ENCODE measurements at places on chromosomes 11 and 22.
A peak's percentile ranks its signal among the peaks of the same experiment; 100 is the strongest.

DNA sequence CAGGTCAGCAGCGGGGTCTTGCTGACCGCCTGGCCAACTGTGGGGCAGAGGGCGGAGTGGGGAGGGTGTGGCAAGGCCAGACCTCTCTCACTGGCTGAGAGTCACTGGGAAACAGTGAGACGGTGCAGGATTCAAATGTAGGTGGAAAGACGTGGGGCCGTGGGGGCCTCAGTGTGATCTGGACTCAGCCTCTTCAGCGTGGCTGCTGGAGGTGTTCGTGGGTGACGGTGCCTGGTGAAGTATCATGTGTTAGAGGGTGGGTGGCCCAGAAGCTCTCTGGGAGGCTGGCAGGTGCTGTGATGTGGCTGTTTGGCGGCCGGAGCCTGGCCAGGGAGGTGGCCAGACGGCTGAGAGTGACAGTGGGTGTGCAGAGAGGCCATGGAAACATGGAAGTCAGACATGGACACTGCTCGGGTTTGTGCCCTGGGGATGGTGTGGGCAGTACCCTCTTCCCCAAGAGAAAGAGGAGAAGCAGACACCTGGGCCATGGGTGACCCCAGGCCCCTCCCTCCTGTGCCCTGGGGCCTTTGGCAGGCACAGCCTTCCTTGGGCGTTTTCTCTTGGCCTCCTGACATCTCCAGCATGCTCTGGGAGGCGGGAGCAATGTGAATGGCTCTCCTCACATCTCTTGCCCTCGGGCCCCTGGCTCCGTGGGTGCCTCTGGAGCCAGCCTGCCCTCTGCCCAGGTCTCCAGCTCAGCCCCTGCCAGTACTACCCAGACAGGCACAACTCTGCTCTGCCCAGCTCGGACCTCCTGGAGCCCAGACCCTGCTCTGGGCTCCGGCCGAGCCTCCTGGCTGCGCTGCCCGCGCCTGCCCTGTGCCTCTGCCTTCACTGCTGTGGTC is 10.1 kb upstream of the ACR start:
- no peaks in the 10 kb centered on the region for H3K4me1 ChIP-seq
- no peak overlapping the region for H3K4me3 ChIP-seq
- no peak overlapping the region for H3K27ac ChIP-seq
- no peak for DNase-seq
- H3K36me3 ChIP-seq: peaks cover 37% of the 10 kb centered on the region

DNA sequence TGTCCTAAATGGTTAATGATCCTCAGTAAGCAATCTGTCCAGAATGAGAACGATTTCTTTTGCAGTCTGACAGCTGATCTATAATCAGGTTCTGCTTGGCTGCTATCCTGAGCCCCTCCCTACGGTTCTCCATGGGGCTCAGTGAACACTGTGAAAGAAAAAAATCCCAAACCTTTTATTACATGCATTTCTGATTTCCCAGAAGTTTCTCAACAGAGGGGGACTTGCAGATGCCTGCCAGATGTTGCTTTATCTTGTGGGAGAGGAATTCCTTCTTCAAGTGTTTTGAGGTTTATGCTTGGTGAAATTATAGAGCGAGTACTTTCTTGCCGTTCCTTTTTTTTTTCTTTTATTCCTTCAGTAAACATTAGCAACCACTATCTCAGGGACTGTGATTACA is 531.9 kb upstream of the ISX start:
- no peak overlapping the region for H3K4me3 ChIP-seq
- no peaks in the 10 kb centered on the region for H3K4me1 ChIP-seq
- H3K36me3 ChIP-seq: no peaks in the 10 kb centered on the region
- no peak overlapping the region for H3K27ac ChIP-seq

DNA sequence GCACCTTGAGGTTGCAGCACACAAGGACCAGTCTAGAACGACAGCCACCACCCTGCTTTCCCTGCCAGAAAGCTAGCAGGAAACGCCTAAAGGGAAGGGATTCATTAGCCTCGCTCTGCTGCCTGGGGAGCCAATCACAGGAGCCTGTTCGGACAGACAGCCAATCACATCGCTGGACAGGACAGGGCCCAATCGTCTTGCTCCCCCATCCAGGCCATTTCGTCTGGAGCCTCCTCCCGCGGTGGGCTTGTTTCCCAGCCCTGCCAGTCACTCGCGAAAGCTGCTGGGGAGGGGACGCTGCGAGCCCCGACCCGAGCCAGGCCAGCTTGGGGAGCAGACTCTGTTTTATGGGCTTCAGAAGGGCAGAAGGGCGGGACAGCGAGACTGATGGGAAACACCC is 79.8 kb upstream of the NCAM1 start:
- no peaks in the 10 kb centered on the region for H3K36me3 ChIP-seq
- H3K4me3 ChIP-seq: no peak overlapping the region
- no peak for DNase-seq
- no peaks in the 10 kb centered on the region for H3K27me3 ChIP-seq
- no peak overlapping the region for H3K27ac ChIP-seq

- H3K4me3 ChIP-seq: no peak overlapping the region
- peaks cover 14% of the 10 kb centered on the region for H3K27me3 ChIP-seq
- H3K4me1 ChIP-seq: no peaks in the 10 kb centered on the region
- no peak overlapping the region for H3K27ac ChIP-seq
Measured at GRCh38 chr11:60985501-60985900, 14.0 kb downstream of the CD6 start.

DNA sequence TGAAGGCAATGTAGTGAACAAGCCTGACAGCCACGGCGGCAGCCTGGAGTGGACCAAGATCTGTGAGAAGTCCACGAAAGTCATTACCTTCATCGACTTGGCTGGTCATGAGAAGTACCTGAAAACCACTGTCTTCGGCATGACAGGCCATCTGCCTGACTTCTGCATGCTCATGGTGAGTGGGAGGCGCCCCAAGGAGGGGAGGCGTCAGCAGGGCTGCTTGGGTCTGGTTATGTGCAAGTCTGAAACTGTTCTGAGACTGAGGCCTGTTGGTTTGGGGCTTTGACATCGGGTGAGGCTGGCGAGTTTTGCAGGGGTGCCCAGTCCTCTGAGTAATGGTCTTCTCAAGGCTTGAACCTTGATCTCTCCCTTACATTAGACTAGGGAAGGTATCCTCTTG is 11.1 kb downstream of the GTPBP1 start:
- no peak overlapping the region for H3K27ac ChIP-seq
- peaks cover 3% of the 10 kb centered on the region for H3K36me3 ChIP-seq
- peaks cover 10% of the 10 kb centered on the region for H3K4me1 ChIP-seq
- DNase-seq: no peak
- no peak overlapping the region for H3K4me3 ChIP-seq

GRCh38 chr11:17347676-17348075 is 3.9 kb upstream of the NCR3LG1 start:
- no peaks in the 10 kb centered on the region for H3K36me3 ChIP-seq
- no peaks in the 10 kb centered on the region for H3K27me3 ChIP-seq
- no peak overlapping the region for H3K27ac ChIP-seq
- peaks cover 4% of the 10 kb centered on the region for H3K4me1 ChIP-seq
- no peak overlapping the region for H3K4me3 ChIP-seq
- DNase-seq: no peak

GRCh38 chr11:133271206-133271605 is 261.1 kb downstream of the OPCML start:
- no peak for DNase-seq
- H3K27ac ChIP-seq: no peak overlapping the region
- no peaks in the 10 kb centered on the region for H3K36me3 ChIP-seq
- H3K27me3 ChIP-seq: no peaks in the 10 kb centered on the region

DNA sequence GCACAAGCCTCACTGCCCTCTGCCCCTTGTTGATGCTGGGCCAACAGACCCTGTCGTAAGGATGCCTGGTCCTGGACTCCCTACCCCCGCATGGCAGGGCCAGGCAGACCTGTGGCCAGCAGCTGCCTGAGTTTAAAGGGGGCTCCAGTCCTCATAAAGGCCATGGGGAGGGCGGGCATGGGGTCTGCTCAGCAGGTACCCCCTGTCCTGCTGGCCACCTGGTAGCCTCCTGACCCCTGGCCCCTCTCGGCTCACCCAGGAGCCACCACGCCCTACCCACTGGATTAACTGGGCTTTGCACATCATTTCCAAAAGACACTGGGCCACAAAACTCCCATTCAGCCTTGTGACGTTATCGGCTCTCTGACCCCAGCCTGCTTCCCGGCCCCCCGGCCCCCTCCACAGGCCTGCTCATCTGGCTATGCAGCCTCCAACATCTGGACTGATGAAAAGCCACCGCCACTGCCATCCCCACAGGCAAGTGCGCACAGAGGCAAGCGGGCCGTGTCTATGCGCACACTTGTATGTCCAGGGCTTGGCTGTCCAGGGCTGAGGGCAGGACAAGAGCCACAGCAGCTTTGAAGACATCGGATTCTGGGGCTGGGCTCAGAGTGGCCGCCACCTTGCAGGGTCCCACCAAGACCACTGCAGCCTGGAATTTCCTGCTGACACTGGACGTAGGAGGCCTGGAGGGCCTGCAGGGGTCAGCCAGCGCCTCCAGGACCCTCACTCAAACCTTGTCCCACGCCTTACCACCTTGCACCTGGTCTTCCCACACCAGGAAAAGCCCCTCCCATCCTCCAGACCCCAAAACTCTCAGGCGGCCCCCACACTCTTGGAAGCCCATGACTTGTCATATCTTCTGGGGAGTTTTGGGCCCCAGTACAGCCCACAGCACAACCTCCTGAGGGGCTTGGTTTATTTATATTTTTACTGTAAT is 48.7 kb downstream of the IGF2 start:
- no peaks in the 10 kb centered on the region for H3K36me3 ChIP-seq
- H3K27me3 ChIP-seq: no peaks in the 10 kb centered on the region
- H3K4me1 ChIP-seq: no peaks in the 10 kb centered on the region
- DNase-seq: no peak
- H3K4me3 ChIP-seq: no peak overlapping the region

DNA sequence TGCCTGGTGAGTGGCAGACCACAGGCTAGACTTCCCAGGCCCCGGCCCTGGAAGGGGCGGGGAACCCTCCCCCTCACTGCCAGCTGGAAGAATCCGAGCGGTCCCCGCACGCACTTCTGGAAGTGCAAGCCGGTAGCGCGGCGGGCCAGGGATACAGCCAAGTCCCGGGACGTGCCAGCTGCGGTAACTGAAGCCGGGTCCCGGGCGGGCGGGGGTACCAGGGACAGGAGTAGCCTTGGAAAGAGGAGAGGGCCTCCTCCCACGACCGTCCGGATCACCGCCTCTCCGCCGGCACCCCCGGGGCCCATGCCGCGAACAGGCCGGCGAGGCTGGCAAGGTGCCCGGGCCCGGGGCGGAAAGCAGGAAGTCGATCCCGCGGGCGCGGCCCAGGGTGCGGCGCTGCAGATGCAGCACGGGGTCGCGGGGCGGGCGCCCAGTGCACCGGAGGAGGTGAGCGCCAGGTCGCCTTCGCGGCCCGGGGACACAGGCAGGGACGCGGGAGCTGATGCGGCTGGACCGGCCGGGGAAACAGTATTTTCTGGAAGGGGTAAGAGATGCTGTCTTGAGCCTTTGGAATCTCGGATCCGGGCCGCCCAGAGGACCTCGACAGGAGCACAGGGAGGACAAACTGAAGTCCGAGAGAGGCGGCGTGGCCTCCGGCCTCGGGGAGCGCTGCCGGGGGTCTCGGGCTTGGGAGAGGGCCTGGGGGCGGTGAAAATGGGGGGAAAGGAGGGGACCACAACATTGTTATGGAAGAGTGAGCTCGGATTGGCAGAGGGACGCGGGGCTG is 783 bp upstream of the SLC35C1 start:
- peak; percentile 42 for DNase-seq
- no peak overlapping the region for H3K27ac ChIP-seq
- H3K27me3 ChIP-seq: no peaks in the 10 kb centered on the region
- no peaks in the 10 kb centered on the region for H3K36me3 ChIP-seq
- H3K4me1 ChIP-seq: peaks cover 36% of the 10 kb centered on the region

- H3K27me3 ChIP-seq: peaks cover 12% of the 10 kb centered on the region
- DNase-seq: peak; percentile 69
- peak overlapping the region; percentile 62 for H3K4me3 ChIP-seq
- H3K27ac ChIP-seq: peak overlapping the region; percentile 92
- H3K4me1 ChIP-seq: peaks cover 44% of the 10 kb centered on the region
Measured at GRCh38 chr11:35619116-35619854, 1.0 kb downstream of the FJX1 start.

- peaks cover 1% of the 10 kb centered on the region for H3K36me3 ChIP-seq
- H3K4me1 ChIP-seq: peaks cover 8% of the 10 kb centered on the region
- no peak overlapping the region for H3K27ac ChIP-seq
Measured at GRCh38 chr22:46681010-46681409, 57.0 kb downstream of the CERK start.

GRCh38 chr11:33268945-33269540 is 11.9 kb downstream of the HIPK3 start:
- H3K4me3 ChIP-seq: no peak overlapping the region
- no peaks in the 10 kb centered on the region for H3K4me1 ChIP-seq
- no peak overlapping the region for H3K27ac ChIP-seq
- DNase-seq: no peak

DNA sequence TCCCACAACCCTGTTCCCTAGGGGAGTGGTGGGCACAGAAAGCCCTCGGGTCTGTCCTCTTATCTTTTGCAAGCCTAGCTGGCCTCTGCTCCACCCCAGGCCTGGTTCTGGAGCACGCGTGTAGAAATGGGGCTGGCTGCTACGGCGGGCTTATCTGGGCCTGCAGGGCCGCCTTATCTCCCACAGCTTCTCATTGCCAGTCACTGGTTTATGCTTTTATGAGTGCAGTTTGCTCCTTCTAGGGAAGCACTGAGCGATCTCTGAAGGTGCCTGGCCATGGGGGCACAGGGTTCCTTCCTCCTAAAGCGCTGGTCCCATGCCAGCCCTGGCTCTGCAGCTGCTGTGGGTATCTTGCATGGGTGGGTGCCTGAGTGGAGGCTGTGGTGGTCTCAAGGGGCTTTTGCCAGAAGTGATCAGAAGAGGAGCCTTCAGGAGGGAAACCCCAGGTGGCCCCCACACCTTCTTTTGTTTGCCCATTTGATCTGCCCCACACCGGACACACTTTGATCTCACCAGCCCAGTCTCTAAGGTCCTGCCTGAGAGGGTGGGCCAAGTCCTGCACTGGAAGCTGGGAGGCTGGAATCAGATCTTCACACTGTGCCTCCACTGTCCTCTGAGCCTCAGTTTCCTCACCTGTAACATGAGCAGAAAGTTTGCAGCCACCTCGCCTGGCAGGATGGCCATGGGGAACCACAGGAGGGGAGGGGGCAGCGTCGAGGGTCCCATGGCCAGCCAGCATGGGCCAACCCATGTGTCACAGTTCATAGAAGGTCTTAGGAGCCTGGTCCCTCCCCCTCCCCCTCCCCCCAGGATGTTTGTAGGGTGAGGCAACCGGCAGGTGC is 86.6 kb upstream of the FGF3 start:
- no peak overlapping the region for H3K27ac ChIP-seq
- H3K36me3 ChIP-seq: no peaks in the 10 kb centered on the region
- no peaks in the 10 kb centered on the region for H3K27me3 ChIP-seq
- no peak overlapping the region for H3K4me3 ChIP-seq
- no peak for DNase-seq

- no peaks in the 10 kb centered on the region for H3K27me3 ChIP-seq
- H3K4me3 ChIP-seq: no peak overlapping the region
- peaks cover 11% of the 10 kb centered on the region for H3K4me1 ChIP-seq
Measured at GRCh38 chr22:42977569-42977968, 37.4 kb downstream of the PACSIN2 start.

DNA sequence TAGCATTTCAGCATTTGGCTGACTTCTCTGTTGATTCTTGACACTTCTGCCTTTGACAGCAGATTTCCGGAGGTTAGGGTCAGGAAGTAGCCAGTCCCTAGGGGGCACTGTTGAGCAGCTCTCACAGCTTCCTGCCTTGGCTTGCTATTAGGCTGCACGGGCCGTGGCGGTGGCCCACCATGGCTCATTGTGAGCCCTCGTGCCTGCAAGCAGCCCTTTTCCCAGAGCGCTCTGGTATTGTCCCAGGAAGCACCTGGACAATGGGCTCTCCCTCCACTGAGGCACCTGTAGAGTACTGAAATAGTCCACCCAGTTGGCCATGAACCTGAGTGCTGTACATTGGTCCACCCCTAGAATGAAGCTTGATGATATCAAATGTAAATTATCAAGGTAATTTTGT is 100.2 kb upstream of the GAL start:
- H3K27me3 ChIP-seq: no peaks in the 10 kb centered on the region
- no peak overlapping the region for H3K27ac ChIP-seq
- H3K4me3 ChIP-seq: no peak overlapping the region
